COR-L47 (cell line): ENCODE measurements at places on chromosomes 12 and 14.

GRCh38 chr12:11762723-11763326, 113.4 kb downstream of the ETV6 start:
- no peak for DNase-seq

DNA sequence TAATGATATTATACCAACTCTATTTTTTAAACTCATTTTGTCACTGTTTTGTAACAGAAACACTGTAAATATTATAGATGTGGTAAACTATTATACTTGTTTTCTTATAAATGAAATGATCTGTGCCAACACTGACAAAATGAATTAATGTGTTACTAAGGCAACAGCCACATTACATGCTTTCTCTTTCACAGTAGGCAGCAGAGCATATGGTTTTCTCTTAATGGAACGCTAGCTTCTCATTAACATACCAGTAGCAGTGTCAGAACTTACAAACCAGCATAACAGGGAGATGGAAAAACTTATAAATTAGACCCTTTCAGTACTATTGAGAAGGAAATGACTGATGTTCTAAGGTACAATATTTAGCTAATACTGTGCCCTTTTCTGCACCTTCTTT, 398.8 kb downstream of the PRKD1 start:
- DNase-seq: peak; percentile 37

GRCh38 chr12:51529651-51529970, 61.4 kb upstream of the SCN8A start:
- no peak for DNase-seq

- DNase-seq: no peak
These were observed 461.2 kb downstream of the TMEM121 start for GRCh38 chr14:105987563-105987962.
